ENCODE measurements at places on chromosomes 4 and X. TPM values are rescaled to one million over a fixed set of nuclear protein-coding genes. Genes with fewer than 3 reads are reported as not detected.

L1CAM gene
- 182 TPM for total RNA-seq

DDIT4L gene
- total RNA-seq = 3.7 TPM

NPFFR2 gene
- total RNA-seq = 1.6 TPM

FAM9B gene
- not detected for total RNA-seq

KIT gene
- 42.0 TPM for total RNA-seq

Data from diencephalon (tissue), 1 donor.